NCI-H146 (cell line): ENCODE measurements at places on chromosomes 16 and 17.

DNA sequence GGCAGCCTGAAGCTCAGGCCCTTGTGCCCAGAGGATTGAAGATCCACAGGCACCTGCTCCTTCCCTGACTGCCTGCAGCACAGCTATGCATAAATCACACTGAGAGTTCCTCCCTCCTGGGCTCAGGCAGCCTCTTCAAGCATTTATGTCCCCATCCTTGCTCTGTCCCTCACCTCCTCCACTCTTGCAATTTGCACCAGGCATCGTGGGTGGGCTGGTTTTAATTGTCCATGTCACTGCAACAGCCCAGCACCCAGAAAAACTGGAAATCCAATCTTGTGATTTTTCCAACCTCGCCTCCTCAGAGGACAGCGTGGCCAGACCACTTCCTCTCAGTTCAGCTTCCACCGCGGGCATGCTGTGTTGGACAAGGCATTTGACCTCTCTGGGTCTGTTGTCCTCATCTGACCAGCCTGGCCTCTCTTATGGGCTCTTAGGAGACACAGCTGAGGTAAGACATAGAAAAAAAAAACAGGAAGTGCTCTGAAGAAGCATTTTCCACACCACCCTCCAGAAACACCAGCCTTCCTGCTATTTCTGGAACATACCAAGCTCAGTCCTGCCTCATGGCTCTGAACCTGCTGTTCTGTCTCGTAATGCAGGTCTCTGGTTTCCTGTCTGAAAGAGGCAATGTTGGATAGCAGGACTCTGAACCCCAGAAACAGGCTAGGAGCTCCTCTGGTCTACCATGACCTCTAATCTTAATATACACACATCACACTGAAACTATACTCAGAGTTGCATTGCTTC, 8.3 kb downstream of the TMEM114 start:
- no peak for DNase-seq

- no peak for DNase-seq
Measured at GRCh38 chr17:64340557-64340956, 50.1 kb downstream of the PECAM1 start.

- no peak for DNase-seq
Measured at GRCh38 chr17:48997103-48997826, at the start of gene IGF2BP1. IGF2BP1 (plus strand) TSS chr17:48997385; CDS start chr17:48997746, 361 bp downstream.

DNA sequence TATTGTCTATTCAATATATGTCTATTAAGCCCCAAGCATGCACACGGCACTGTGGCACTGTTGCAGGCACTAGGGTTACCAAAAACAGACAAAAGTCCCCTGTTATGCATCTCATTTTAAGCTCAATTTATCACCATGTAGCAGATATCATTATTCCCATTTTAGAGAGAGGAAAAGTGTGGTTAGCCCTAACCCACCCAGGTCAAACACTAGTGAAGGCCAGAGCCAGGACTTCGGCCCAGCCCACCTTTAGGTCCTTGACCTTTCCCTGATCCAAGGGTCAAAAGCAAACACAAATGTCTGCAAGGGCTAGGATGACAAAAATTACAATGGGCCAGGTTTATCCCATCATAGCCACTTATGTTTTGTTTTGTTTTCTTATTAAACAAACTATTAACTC, 130.3 kb upstream of the NUDT7 start:
- no peak for DNase-seq

GRCh38 chr17:55543709-55544108, 32.5 kb upstream of the SMIM36 start:
- DNase-seq = no peak
